Nephron progenitor cell (in vitro differentiated cells): ENCODE measurements at places on chromosomes 3 and 15.

- DNase-seq, result peak; percentile 68
These were observed 30.7 kb upstream of the ST3GAL6 start for GRCh38 chr3:98732286-98733052.

DNA sequence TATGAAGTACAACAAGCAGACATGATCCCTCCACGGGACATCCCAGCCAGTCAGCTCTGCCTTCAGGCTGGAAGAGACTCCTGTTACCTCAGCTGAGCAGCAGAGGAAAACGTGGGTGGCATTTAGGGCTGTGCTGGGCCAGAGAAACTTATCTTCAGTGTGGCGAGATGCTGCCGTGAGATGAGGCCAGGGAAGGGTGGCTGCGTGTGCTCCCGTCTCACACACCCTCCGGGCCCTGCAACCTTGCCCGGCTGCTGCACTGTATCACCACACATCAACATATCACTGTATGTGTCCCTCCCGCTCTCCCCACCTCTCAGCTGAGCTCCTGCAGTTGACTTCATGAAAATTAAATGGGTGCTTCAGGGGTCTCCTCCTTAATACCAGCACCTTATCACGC, 23.4 kb downstream of the BMF start:
- no peak for DNase-seq

GRCh38 chr3:187022403-187023029, 92.2 kb downstream of the ST6GAL1 start:
- DNase-seq, result no peak

- DNase-seq, result no peak
These were observed 1.7 kb upstream of the COL7A1 start for GRCh38 chr3:48596676-48597407.

GRCh38 chr3:60729056-60729455, 522.2 kb downstream of the FHIT start:
- no peak for DNase-seq
